HT1080 (cell line): ENCODE measurements at places on chromosomes 16 and 17. TPM values are rescaled to one million over a fixed set of nuclear protein-coding genes. Genes with fewer than 3 reads are reported as not detected.

XYLT1 gene
- 0.23 and 0.80 TPM in 2 replicates for total RNA-seq

GALR2 gene
- 0.18 TPM in 1 of 2 replicates, not detected in the other for total RNA-seq

CIITA gene
- total RNA-seq: 0.30 and 0.55 TPM in 2 replicates

CDH5 gene
- total RNA-seq: 0.03 and 0.23 TPM in 2 replicates

NLGN2 gene
- total RNA-seq: 6.1 and 7.4 TPM in 2 replicates

GP2 gene
- total RNA-seq: not detected in 2 replicates

ARL5C gene
- not detected in 2 replicates for total RNA-seq

ANKFN1 gene
- 0.10 and 0.73 TPM in 2 replicates for total RNA-seq

MRM3 gene
- 49.7 and 58.0 TPM in 2 replicates for total RNA-seq

ARL4D gene
- total RNA-seq: 5.7 and 8.9 TPM in 2 replicates

CES1 gene
- 2.7 and 4.8 TPM in 2 replicates for total RNA-seq
